ENCODE measurements at places on chromosomes 5 and 9. TPM values are rescaled to one million over a fixed set of nuclear protein-coding genes. Genes with fewer than 3 reads are reported as not detected.

- no peak for DNase-seq
Observed at GRCh38 chr5:62569470-62569869, 9.1 kb upstream of the LRRC70 start.

DNA sequence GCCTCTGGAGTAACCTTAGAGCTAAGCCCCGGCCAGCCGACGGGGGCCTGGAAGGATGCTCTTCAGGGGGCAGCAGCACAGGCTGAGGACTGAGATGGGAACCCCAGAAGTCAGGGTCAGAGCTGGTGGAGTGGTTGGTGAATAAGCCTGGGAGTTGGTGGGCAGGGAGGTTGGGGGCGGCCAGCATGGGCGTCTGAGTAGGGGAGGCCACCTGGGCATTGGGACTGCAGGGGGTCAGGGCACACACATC lies 14.4 kb downstream of the NINJ1 start:
- DNase-seq: no peak

DNA sequence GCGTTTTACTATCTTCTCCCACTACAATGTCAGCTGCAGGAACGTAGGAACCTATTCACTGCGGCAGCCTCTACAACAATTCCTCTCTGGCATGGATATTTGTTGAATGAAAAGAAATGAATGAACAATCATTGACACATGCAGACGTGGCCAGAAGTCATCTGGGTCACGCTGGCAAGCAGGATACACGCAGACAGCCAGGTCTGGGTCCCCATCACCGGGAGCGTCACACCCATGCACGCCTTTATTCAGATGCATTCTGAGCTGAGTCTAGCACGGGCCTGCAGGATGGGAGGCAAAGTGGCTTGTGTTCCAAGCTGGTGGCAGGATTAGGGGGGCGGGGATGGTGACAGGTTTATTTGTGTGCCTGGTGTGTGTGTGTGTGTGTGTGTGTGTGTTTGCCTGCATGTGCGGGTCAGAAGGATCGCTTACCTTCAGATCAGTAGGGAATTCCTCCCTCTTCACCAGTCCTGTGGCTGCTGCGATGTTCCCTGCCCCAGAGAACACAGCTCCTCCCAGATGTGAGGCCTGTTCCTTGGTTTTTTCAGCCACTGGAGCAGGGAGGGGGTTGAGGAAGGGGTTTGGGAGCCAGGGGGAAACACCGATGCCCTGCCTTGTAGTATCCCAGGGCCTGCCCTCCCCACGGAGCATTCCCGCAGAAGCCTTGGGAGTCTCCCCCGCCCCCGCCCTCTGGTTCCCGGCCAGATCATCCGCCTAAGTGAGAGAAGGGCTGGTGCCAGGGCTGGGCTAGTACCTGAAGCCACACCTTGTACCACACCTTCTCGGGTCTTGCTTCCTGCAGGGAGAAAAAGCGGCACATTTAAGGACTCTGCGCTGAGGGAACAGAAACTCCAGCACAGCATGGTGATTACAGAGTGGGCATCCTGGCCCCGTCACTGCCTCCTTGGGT lies 4.1 kb downstream of the SNCB start:
- peak; percentile 52 for DNase-seq

DNA sequence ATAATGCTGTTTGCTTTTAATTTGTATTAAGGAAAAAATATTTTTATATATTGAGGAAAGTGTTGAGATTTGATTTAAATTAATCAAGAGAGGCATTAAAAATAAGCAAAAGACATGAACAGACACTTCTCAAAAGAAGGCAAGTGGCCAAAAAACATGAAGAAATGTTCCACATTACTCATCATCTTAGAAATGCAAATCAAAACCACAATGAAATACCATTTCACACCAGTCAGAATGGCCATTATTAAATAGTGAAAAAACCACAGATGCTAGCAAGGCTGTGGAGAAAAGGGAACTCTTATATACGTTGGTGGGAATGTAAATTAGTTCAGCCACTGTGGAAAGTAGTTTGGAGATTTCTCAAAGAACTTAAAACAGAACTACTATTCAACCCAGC lies 45.9 kb downstream of the RANBP17 start:
- no peak for DNase-seq

The RGS7BP gene
- 0.22 TPM for total RNA-seq

- DNase-seq: no peak
Observed at GRCh38 chr9:89053301-89053700, 62.0 kb downstream of the S1PR3 start.
